ENCODE measurements at places on chromosomes 16 and 17. TPM values are rescaled to one million over a fixed set of nuclear protein-coding genes. Genes with fewer than 3 reads are reported as not detected.

The RPL26 gene
- total RNA-seq, result 4,673 TPM

The AIPL1 gene
- total RNA-seq, result not detected

The ITGB3 gene
- 6.4 TPM for total RNA-seq

The SLC52A1 gene
- 2.2 TPM for total RNA-seq

The ARRB2 gene
- 12.1 TPM for total RNA-seq

The TBC1D3I gene
- not detected for total RNA-seq

The AFMID gene
- total RNA-seq, result 43.9 TPM

The ALDH3A1 gene
- 59.5 TPM for total RNA-seq

The CCL16 gene
- not detected for total RNA-seq

The MYADML2 gene
- not detected for total RNA-seq

The HOXB13 gene
- total RNA-seq, result not detected

The ACD gene
- total RNA-seq, result 21.9 TPM

The CHST6 gene
- 0.73 TPM for total RNA-seq

The GRAP gene
- total RNA-seq, result 2.4 TPM

The KRT27 gene
- 28.8 TPM for total RNA-seq

The SCNN1B gene
- total RNA-seq, result 59.0 TPM

The KRTAP3-3 gene
- not detected for total RNA-seq

The IRX5 gene
- total RNA-seq, result 58.7 TPM

The ZFP3 gene
- total RNA-seq, result 3.2 TPM

The CDRT4 gene
- 23.8 TPM for total RNA-seq

The SMIM36 gene
- total RNA-seq, result not detected

The CSNK1D gene
- 142 TPM for total RNA-seq

The PHOSPHO1 gene
- total RNA-seq, result not detected

The RNF167 gene
- total RNA-seq, result 92.7 TPM

The KCNH4 gene
- not detected for total RNA-seq

The EVI2A gene
- total RNA-seq, result 3.3 TPM

The GPR179 gene
- not detected for total RNA-seq

The NPTX1 gene
- 3.9 TPM for total RNA-seq

The PIRT gene
- total RNA-seq, result 0.68 TPM

The NEURL4 gene
- total RNA-seq, result 11.7 TPM

The HNF1B gene
- total RNA-seq, result not detected

The LITAFD gene
- total RNA-seq, result not detected

The C17orf78 gene
- not detected for total RNA-seq

The CASKIN1 gene
- 0.68 TPM for total RNA-seq

The CES3 gene
- total RNA-seq, result 1.5 TPM

The ATP2A3 gene
- total RNA-seq, result 22.4 TPM

Data from suprapubic skin (tissue), 4 donors.